GM04503 (cell line): ENCODE measurements at places on chromosomes 1 and 21.

GRCh38 chr1:175070818-175071217, 3.2 kb downstream of the TNN start:
- no peak for DNase-seq

- DNase-seq, result no peak
Observed at GRCh38 chr1:243272401-243272800, 16.6 kb downstream of the SDCCAG8 start.

DNA sequence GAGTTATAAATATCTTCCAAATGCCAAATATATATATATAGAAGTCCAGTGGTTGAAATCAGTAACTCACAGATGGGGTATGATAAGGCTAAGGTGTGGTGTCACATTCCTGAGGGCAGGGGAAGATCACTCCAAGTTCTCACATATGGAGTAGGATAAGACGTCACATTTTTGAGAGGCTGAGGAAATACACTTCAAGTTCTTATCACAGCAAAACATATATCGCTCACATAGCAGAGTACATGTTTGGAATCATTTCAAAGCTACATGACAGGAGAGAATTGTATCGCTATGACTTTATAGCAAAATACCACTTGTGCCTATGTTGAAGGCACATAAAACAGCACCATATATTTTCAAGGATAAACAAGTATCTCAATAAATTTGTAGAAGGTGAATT, 55.1 kb downstream of the RBM11 start:
- DNase-seq, result no peak

- DNase-seq, result no peak
Observed at GRCh38 chr21:37627561-37627960, 261.0 kb downstream of the DYRK1A start.

DNA sequence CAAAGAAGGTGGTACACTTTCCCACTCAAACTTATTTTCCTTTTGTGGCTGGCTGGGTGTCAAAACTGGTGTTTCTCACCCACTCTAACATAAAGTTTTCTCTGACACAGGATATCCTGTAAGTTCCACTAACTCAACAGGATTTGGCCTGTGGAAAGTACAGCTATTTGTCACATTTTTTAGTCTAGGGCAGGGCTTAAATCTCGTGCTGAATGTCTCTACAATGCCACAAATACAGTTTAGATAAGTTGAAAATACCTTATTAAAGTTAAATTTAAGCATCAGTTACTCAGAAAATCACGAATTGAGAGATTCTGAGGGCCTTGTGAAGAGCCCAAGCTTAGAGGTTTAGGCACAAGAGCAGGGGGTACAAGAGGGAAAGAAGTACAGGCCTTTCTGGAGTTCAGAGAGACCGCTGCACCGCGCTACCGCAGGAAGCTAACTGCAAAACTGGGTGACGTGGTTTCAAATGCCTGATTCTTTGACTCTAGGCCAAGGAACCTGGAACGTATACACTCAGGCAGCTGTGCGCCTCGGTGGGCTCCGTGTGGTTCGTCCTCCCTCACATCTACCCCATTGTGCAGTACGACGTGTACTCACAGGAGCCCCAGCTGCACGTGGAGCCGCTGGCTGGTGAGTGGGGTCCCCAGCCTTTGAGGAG, 23.4 kb upstream of the PWP2 start:
- no peak for DNase-seq

GRCh38 chr21:16794950-16795349, 717.9 kb upstream of the CXADR start:
- DNase-seq, result peak; percentile 78

DNA sequence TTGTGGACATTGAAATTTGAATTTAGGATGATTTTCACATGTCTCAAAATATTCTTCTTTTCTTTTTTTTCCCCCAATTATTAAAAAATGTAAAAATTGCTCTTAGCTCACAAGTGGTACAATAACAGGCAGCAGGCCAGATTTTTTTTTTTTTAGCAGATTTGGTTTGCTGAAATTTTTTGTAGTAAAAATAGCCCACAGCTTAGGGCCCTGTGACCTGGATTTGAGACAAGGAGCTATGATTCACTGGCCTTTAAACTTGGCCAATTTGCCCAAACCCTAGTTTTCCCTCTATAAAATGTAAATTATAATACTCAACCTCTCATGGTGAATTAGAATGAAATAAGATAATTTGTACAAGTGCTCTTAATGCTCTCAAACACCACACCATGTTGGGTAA, 253.8 kb downstream of the DYRK1A start:
- no peak for DNase-seq

- no peak for DNase-seq
Observed at GRCh38 chr1:60425528-60425927, 352.0 kb upstream of the C1orf87 start.

- DNase-seq, result no peak
Observed at GRCh38 chr1:50295566-50295965, 127.7 kb downstream of the DMRTA2 start.

DNA sequence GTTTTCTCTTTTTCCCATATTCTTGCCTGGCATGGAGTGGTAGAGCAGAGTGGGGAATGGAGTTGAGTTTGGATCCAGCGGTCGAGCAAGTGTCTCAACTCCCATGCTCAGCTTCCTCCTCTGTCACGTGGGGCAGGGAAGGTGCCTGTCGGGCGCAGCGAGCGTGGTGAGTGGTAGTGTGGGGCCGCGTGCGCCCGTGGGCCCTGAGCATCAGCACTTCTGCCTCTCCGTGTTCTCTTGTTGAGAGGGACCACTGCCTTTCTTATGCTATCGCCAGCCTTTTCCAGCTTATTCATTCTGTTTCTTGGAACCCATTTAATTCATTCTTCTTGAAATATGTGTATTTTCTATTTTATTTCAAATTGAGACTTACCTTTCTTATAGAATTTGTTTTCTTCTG, 65.1 kb downstream of the ADARB1 start:
- DNase-seq, result no peak

DNA sequence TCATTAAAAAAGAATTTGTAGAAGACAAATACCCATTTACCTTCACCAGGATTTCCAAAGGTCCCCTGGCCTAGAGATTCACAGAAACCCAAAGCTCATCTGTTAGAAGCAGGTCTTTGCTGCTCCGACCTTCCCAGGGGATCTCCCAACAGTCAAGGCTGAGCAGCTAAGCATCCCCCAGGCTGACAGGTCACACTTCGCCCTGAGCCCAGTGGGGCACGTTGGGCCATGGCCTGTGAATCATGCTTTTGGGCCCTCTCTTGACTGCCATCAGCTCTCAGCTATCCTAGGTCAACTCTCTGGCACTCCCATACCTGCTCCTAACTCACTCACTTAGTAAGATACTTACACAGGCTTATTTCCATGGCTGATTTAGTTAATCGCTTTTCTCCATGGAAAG, 157.7 kb downstream of the DSCAM start:
- no peak for DNase-seq

DNA sequence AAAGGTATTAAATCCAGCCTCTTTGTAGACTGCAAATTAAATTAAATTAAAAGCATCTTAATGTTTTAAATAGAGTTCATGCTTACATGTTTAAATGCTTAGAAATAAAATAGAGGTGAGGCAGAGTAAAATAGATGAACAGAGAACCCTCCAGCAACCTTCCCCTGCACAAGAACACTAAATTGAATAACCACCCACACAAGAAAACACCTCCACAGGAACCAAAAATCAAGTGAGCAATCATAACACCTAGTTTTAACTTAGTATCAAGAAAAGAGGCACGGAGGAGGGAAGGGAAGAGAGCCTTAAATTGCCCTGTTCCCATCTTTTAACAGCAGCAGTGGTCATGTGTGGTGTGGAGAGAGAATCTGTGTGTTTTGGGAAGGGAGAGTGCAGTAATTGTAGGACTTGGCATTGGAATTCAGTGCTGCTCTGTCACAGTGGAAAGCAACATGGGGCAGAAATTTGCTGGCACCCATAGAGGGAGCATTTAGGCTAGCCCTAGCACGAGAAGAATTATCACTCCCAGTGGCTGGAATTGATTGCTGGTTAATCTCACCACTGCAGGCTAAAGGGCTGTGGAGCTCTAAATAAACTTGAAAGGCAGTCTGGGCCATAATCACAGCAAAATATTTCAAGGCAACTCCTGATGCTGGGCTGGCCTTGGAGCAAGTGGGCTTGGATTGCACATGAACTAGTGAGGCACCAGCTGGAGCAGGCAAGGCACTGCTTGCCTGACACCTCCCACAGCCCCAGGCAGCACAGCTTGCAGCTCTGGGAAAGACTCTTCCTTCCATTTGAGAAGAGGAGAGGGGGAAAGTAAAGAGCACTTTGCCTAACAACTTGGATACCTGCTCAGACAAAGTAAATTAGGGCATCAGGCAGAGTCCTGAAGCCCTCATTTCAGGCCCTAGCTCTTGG, 1478.8 kb downstream of the NCAM2 start:
- DNase-seq, result no peak

GRCh38 chr1:76921590-76921989, 54.3 kb downstream of the ST6GALNAC5 start:
- no peak for DNase-seq

- no peak for DNase-seq
Observed at GRCh38 chr1:101131239-101131843, 105.5 kb upstream of the S1PR1 start.

DNA sequence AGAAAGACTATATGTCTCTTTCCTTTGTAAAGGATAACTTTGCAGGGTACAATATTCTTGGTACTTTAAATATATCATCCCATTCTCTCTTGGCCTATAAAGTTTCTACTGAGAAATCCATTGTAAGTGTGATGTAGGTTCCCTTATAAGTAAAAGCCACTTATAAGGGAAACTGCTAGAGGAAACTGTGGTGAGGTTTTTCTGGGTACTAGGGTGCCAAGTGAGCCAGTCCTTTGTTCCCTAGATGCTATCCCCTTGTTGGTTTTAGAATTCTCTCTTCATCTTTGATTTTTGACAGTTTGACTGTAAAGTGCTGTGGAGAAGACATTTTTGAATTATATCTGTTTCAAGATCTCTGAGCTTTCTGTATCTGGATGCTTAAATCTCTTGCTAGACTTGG, 108.9 kb upstream of the NEK7 start:
- DNase-seq, result no peak

DNA sequence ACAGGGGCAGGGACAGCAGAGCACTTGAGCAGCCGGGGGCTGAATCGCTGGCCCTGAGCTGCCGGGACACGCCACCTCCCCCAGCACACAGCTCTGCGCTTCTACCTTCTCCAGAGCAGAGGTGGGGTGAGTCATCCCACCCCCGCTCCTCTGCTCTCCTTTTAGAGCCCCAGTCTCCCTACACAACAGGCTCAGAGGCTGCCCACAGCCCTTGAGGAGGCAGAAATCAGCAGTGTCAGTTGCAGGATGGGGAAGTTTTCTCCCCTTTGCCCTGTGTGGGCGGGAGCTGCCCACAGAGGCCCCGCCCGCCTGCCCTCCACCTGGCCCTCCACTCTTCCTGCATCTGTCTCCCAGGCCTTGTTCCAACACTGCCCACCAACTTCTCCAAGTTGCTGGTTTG, 94.6 kb downstream of the STUM start:
- DNase-seq, result no peak

GRCh38 chr21:45699251-45699942, 55.9 kb downstream of the PCBP3 start:
- no peak for DNase-seq

DNA sequence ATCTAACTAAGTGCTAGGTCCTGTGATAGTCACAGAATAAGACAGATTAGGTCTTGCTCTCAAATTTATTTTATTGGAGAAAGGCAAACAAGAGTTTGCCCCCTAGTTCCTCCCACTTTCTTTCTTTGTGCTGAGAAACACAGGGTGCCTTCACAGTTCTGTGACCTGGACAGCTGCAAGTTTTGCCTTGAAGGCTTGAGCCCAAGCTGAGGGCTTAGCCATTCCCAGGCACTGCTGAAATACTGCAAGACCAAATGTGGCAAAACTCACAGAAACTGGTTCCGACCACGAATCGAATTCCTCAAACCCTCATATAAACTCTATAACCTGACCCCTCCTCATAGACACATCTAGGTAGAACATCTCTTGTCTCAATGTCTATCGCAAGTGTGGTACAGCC, 227.9 kb downstream of the RERE start:
- DNase-seq, result no peak

- DNase-seq, result no peak
Observed at GRCh38 chr1:204319027-204319426, 40.7 kb downstream of the PLEKHA6 start.
